Ascending aorta (tissue), 2 donors: ENCODE measurements at places on chromosomes 4 and X.

DNA sequence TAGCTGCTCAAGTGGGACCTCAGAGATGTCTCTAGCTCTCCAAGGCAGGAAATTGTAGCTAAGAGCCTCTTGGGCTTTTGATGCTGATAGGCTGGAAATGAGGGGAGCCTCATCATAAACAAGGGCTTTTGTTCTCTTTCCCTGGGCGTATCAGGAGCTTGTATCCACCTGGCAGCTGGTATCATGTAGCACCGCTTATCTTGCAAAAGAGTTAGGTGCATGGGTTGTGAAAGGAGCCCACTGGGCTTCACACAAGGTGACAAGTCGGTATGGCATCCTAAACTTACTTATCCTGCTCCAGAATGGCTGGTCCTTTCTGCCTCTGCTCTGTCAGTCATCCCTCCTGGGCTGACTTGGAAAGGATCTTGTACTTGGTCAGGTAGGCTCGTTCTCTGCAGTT is 565.8 kb downstream of the GRXCR1 start:
- H3K36me3 ChIP-seq = no peaks in the 10 kb centered on the region
- no peak overlapping the region for H3K27ac ChIP-seq
- DNase-seq = no peak
- H3K27me3 ChIP-seq = no peaks in the 10 kb centered on the region
- no peak overlapping the region for H3K4me3 ChIP-seq

DNA sequence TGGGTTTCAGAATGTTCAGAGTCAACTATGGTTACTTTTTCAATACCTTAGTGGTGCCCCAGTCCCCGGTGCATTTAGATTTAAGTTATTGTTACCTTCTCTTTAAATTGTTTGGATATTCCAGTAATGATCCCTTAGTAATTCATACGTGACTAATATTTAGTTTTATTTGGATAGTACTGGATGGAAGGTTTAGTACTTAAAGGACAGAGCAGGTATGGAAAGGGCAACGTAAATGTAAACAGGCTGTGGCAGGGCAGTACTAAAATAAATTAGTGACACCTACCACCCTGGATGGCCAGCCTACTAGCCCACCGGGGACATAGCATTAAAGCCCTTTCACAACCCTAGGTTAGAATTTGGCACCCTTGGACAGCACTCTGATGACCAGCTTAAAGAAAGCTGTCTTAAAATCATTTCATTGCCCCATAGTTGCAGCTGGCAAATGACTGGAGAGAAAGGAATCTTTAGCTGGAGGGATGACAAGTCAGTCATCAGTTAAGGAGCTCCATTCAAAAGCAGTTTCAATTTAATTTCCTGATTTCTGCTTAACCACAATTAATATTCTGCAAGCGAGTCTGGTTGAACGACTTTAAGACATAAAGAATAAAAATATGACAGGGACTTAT is 16.4 kb downstream of the PLP1 start:
- DNase-seq = no peak
- no peaks in the 10 kb centered on the region for H3K27me3 ChIP-seq
- H3K27ac ChIP-seq = no peak overlapping the region
- H3K4me1 ChIP-seq = no peaks in the 10 kb centered on the region

DNA sequence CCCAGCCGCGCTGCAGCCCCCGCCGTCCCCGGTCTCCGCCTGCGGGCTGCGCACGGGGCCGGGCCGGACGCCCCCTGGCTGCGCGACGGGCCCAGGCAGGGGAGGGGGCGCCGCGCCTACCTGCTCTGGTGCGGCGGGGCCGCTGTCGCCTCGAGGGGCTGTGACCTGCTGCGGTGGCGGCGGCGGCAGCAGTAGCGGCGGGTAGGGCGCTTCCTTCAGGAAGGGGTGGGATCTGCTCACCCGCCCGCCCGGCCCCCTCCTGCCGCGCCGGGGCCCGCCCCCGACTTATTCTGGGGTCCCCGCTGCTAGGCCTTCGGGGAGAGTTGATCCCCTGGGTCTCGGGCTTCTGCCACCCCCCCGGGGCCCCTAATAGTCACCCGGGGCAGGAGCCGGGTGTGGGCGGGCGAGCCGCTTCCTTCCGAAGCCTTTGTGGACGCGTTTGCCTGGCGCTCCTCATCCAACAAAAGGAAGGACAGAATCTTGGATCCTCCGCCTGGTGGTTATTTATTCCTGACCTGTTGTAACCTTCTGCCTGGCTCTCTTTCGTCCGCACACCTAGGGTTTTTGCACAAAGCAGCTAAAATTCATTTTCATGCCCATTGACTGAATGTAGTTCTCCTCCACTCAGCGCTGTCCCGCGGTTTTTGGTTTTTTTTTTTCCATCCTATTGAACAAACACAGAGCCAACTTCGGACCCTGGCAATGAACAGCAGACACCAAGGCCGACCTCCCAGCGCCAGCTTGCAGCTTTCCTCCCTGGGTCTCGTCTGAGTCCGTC is at the start of gene TMEM150C:
TSS of gene TMEM150C (minus strand) at position 203 of the 778 bp plus-strand sequence. CDS start 57,331 bp downstream, outside the sequence.
- no peak for DNase-seq
- H3K36me3 ChIP-seq = no peaks in the 10 kb centered on the region
- H3K4me3 ChIP-seq = peak within 1 kb of the TSS; percentile 70
- H3K4me1 ChIP-seq = no peaks in the 10 kb centered on the region
- no peaks in the 10 kb centered on the region for H3K27me3 ChIP-seq

DNA sequence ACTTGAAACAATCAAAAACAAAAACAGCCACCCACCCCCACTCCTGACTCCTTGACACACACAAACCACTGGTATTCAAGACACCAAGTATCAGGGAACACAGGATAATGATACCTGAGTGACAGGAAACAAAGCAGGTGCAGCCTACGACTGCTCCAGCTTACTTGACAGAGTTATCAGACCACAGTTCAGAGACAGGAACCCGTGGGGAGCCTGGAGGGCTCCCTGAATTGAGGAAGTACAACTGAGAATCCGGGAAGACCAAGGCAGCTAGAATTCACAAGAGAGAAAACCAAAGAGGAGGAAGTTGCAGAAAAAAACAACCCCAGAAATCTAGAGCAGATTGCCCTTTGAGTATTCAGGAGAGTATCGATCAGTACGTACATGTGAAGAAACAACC is 20.5 kb downstream of the COMMD8 start:
- H3K36me3 ChIP-seq = no peaks in the 10 kb centered on the region
- H3K27ac ChIP-seq = no peak overlapping the region
- DNase-seq = no peak
- H3K27me3 ChIP-seq = no peaks in the 10 kb centered on the region
- H3K4me3 ChIP-seq = no peak overlapping the region

- H3K27me3 ChIP-seq = no peaks in the 10 kb centered on the region
- H3K27ac ChIP-seq = peak overlapping the region; percentile 36
- H3K4me1 ChIP-seq = no peaks in the 10 kb centered on the region
- no peaks in the 10 kb centered on the region for H3K36me3 ChIP-seq
- no peak overlapping the region for H3K4me3 ChIP-seq
Observed at GRCh38 chr4:156578005-156578404, 393.6 kb downstream of the PDGFC start.

GRCh38 chr4:4640692-4641091 is 98.8 kb upstream of the STX18 start:
- no peaks in the 10 kb centered on the region for H3K27me3 ChIP-seq
- H3K36me3 ChIP-seq = no peaks in the 10 kb centered on the region
- no peak for DNase-seq
- H3K27ac ChIP-seq = no peak overlapping the region

- H3K27ac ChIP-seq = peak overlapping the region; percentile 86
- H3K36me3 ChIP-seq = no peaks in the 10 kb centered on the region
- H3K4me3 ChIP-seq = no peak overlapping the region
- H3K4me1 ChIP-seq = peaks cover 6% of the 10 kb centered on the region
Observed at GRCh38 chrX:40131654-40132337, 34.0 kb upstream of the BCOR start.

- H3K4me3 ChIP-seq = no peak overlapping the region
- H3K4me1 ChIP-seq = no peaks in the 10 kb centered on the region
- H3K27me3 ChIP-seq = no peaks in the 10 kb centered on the region
- no peaks in the 10 kb centered on the region for H3K36me3 ChIP-seq
- no peak for DNase-seq
Observed at GRCh38 chr4:173231916-173232315, 63.3 kb downstream of the GALNT7 start.

DNA sequence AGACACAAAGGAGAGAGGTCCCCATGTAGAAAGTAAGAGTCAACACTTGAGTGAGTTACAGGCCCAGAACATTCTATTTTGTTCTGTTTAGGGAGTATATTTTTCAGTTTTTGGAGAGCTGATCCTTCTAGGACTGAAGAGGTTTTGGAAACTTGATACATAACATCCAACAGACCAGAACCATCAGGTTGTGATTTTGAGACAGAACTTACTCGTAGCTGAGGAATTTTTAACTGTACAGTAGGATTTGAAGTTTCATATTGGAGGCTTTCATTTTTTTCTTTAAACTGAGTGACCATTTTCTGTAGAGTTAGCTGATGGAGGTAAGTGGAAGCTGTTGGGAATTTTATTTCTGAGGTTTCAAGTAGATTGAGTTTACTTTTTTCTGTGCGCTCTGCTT is 73.3 kb downstream of the NCAPG start:
- H3K4me3 ChIP-seq = no peak overlapping the region
- no peak overlapping the region for H3K27ac ChIP-seq
- DNase-seq = no peak

- H3K27ac ChIP-seq = no peak overlapping the region
- DNase-seq = no peak
- no peaks in the 10 kb centered on the region for H3K36me3 ChIP-seq
- peaks cover 5% of the 10 kb centered on the region for H3K4me1 ChIP-seq
- H3K27me3 ChIP-seq = no peaks in the 10 kb centered on the region
Observed at GRCh38 chr4:153560908-153561307, 94.7 kb downstream of the TMEM131L start.

DNA sequence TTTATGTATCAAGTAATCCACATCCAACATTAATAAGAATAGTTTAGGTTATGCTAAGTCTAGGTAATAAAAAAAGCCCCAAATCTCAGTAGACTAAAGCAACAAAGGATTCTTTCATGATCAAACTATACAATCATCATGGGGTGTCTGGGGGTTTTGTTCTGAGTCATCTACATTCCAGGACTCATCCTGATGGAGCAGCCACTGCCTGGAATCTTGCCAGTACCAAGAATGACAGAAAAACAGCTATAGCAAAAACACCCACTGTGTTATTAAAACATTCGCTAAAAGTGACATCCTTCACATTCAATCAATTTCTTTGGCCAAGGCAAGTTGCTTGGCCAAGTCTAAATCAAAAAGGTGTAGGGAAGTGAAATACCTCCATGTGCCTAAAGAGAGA is 3.9 kb upstream of the ARHGEF38 start:
- no peak overlapping the region for H3K27ac ChIP-seq
- no peaks in the 10 kb centered on the region for H3K36me3 ChIP-seq
- no peaks in the 10 kb centered on the region for H3K4me1 ChIP-seq
- no peak for DNase-seq

GRCh38 chrX:40150503-40150902 is 52.7 kb upstream of the BCOR start:
- H3K27me3 ChIP-seq = peaks cover 8% of the 10 kb centered on the region
- DNase-seq = no peak
- peak overlapping the region; percentile 5 for H3K27ac ChIP-seq
- no peaks in the 10 kb centered on the region for H3K36me3 ChIP-seq
- peaks cover 12% of the 10 kb centered on the region for H3K4me1 ChIP-seq

DNA sequence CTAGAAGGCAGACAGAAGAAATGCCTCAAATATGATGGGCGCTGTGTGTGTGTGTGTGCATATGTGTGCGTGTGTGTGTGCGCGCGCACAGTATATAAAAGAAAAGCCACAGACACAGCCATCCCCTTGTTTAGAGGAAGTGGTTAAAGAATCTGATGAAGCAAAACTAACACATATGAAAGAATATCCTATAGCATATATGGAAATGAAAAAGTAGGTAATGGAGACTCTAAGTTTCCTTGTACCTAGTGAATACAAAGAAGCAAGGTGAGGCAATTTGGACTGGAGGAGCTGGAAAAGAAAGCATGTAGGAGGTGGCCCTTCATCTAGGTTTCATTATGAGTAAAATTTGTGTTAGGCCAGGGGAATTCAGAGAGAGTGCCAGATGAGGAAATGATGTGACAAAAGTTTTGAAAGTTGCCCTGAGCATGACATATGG is 58.6 kb upstream of the MCF2 start:
- DNase-seq = no peak
- H3K27ac ChIP-seq = no peak overlapping the region
- H3K36me3 ChIP-seq = peaks cover 4% of the 10 kb centered on the region
- H3K27me3 ChIP-seq = no peaks in the 10 kb centered on the region
- no peak overlapping the region for H3K4me3 ChIP-seq

GRCh38 chrX:6226596-6227452 is 1.8 kb downstream of the NLGN4X start:
- no peak for DNase-seq
- no peaks in the 10 kb centered on the region for H3K4me1 ChIP-seq
- H3K4me3 ChIP-seq = peak overlapping the region; percentile 26
- H3K27me3 ChIP-seq = no peaks in the 10 kb centered on the region
- H3K27ac ChIP-seq = no peak overlapping the region

- H3K27ac ChIP-seq = no peak overlapping the region
- H3K4me3 ChIP-seq = no peak overlapping the region
- H3K36me3 ChIP-seq = no peaks in the 10 kb centered on the region
Observed at GRCh38 chr4:7425591-7426468, 8.9 kb downstream of the PSAPL1 start.

- H3K4me3 ChIP-seq = no peak overlapping the region
- H3K27ac ChIP-seq = no peak overlapping the region
- H3K4me1 ChIP-seq = no peaks in the 10 kb centered on the region
- no peak for DNase-seq
- no peaks in the 10 kb centered on the region for H3K36me3 ChIP-seq
Observed at GRCh38 chr4:76429636-76430035, 5.4 kb upstream of the SHROOM3 start.

GRCh38 chrX:26788402-26788998 is 572.5 kb downstream of the MAGEB5 start:
- H3K4me1 ChIP-seq = no peaks in the 10 kb centered on the region
- H3K4me3 ChIP-seq = no peak overlapping the region
- H3K27ac ChIP-seq = no peak overlapping the region
- no peaks in the 10 kb centered on the region for H3K36me3 ChIP-seq
- no peak for DNase-seq

DNA sequence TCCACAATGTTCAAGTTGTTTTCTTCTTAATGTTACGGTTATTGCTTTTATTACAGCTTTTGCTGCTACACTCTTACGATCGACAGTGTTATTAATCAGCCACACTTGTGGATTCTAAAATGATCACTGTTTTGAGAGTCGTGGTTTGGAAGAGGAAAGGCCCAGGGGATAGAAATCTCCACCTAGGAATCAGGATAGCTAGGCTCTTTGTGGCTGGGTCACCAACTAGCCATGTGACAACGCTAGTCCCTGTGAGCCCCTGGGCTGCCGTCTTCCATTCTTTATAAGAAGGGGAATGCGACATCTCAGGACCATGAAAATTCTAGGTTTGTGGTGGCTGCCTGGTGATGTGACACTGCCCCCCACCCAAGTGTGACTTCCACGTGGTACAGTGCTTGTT is 380 bp downstream of the SLC34A2 start:
- no peaks in the 10 kb centered on the region for H3K36me3 ChIP-seq
- no peak overlapping the region for H3K27ac ChIP-seq
- no peaks in the 10 kb centered on the region for H3K4me1 ChIP-seq
- DNase-seq = no peak
- no peaks in the 10 kb centered on the region for H3K27me3 ChIP-seq

GRCh38 chrX:2875798-2876399 is 47.2 kb downstream of the GYG2 start:
- H3K4me1 ChIP-seq = no peaks in the 10 kb centered on the region
- H3K27ac ChIP-seq = no peak overlapping the region
- no peak overlapping the region for H3K4me3 ChIP-seq
- no peaks in the 10 kb centered on the region for H3K27me3 ChIP-seq
- H3K36me3 ChIP-seq = no peaks in the 10 kb centered on the region
